ENCODE measurements at places on chromosomes 1 and 21.

DNA sequence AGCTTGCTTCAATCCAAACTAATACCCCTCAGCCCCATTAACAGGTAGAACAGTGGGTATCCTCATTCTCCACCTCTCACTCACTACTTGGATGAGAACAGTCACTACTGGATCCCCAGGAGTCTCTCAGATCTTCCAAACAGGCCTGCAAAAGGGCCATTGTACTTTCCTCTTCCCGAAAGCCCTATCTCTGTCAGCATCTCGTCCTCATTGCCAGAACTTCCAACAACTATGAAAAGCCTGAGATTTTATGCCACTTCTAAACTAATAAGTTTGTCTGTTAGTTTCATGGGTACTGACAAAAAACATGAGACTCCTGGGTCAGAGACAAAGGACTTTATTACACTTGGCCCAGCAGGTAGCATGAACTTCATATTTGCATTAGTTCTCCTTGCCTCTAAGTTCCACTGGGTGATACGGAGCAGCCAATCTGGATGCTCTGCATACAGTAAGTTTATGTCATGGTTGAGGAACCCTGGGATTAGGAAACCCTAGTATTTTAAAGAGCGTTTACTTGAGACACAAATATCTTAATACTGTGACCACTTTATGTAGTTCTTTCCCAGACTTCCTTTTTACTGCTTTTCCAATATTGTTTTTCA, 38.1 kb downstream of the VANGL2 start:
- DNase-seq: no peak

DNA sequence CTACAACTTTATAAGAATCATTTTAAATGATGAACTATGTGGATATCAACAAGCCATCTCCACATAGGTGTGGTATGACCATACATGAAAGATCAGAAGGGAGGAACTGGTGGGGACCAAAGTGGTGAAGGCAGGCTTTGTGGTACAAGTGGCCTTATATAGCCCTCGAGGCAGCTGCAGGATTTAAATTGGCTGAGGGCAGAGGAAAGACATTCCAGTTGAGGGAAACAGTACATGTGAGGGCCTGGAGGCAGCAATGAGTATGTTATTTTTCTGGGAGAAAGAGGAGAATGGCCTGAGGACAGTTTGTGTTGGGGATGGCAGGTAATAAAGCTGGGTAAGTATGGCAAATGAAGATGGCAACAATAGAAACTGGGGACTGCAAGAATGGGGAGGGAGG, 17.1 kb downstream of the OSCP1 start:
- no peak for DNase-seq

DNA sequence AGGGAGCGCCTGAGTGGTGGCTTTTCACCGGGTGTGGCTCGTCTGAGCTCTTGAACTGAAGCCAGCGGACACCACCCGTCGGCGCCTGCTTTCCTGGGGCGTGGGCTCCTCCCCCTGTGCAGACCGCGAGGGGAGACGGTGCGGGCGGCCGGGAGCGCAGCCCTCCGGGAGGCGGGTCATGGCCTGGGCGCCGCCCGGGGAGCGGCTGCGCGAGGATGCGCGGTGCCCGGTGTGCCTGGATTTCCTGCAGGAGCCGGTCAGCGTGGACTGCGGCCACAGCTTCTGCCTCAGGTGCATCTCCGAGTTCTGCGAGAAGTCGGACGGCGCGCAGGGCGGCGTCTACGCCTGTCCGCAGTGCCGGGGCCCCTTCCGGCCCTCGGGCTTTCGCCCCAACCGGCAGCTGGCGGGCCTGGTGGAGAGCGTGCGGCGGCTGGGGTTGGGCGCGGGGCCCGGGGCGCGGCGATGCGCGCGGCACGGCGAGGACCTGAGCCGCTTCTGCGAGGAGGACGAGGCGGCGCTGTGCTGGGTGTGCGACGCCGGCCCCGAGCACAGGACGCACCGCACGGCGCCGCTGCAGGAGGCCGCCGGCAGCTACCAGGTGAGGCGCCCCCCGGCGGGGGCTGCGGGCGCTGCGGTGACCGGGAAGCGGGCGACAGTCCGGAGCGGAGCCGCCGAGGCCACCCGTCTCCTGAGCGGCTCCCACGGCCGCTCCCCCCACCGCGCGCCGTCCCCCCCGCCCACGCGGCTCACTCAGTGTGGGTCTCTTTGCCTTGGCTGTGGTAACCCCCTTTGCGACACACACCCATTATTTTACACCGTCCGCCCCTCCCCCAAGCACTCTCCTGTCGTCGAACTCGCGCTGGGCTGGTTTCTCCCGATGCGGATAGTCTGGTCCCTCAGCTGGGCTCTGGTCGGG, at the start of gene TRIM58:
Gene TRIM58, plus strand, starts transcription at position 119 of the 916 bp plus-strand sequence. Its CDS starts 60 bp downstream, at position 179.
- DNase-seq: peak; percentile 58

DNA sequence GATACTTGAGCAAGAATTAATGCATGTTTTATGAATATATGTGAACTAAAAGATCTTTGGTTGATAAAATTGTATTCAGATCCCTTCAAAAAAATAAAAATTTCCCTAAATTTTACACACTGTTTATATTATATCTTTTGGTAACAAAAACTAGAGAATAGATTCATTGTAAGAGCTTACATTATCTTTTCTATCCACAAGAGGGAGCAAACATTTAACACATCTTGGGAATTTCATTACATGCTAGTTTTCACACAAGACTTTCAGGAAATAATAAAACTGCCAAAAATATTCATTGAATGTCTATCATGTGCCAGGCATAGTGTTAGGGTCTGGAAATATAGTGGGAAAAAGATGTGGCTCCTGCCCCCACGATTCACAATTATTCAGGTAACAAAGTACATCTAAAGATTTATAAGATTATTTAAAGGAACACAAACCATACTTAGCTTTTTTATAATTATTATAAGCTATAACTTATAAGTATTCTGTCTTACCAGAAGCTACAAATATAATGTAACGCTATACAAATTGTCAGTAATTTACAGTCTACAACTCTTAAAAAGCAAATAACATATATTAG, 30.6 kb downstream of the FAF1 start:
- no peak for DNase-seq

GRCh38 chr1:106754957-106755356, 301.5 kb upstream of the PRMT6 start:
- DNase-seq: no peak

GRCh38 chr1:215789981-215790380, 222.9 kb downstream of the KCTD3 start:
- no peak for DNase-seq

GRCh38 chr21:46161633-46162592, 6.5 kb upstream of the FTCD start:
- DNase-seq: no peak

- no peak for DNase-seq
Observed at GRCh38 chr1:79852004-79852403, 845.5 kb upstream of the ADGRL4 start.

GRCh38 chr1:215665215-215665614, 98.1 kb downstream of the KCTD3 start:
- no peak for DNase-seq

DNA sequence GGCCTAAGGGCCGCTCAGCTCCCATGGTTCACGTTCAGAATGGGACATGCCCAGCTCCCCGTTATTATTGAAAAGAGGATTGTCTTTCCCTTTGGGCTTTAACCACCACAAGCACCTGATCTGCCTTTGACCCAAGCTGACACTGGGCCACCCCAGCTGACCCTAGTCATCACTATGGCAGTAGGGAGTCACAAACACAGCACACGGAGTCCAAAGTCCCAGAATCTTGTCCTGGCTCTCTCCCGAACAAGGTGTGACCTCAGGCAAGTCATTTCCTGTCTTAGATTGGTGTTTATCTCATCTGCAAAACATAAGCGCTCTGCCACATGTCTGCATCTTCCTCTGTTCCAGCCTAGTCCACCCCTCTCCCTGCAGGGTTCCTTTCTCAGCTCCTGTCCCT, 31.5 kb downstream of the IGFN1 start:
- no peak for DNase-seq

DNA sequence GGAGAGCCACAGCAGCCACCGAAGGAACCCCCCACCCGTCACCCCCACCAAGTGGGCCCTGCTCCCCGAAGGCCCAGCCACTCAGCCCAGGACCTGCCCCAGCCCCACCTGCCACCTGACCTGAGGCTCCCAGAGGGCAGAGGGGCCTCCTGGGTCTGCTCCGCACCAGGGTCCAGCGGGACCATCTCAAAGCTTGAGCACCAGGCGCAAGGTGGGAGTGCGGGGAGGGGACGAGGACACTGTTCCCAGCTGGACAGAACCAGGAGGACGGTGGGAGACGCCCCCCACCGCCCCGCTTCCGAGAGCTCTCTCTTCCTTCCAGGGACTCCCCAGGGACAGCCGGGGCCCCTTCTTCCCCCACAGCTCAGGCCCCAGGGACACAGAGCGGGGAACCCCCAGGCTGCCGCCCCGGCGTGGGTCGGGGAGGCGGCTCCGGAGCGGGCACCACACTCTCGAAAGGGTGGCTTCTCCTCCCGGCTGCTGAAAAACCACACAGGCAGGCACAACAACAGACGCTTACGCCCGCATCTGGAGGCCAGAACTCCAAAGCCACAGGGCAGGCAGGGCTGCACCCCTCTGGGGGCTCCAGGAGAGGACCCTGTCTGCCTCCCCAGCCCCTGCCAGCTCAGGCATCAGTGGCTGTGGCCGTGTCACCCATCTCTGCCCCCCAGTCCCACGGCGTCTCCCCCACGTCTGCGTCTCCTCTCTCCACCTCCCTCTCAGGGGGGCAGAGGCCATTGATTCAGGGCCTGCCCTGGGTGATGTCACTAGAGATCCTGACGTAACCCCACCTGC, 1.9 kb upstream of the TTLL10 start:
- no peak for DNase-seq

GRCh38 chr1:14781811-14782210, 183.3 kb downstream of the KAZN start:
- no peak for DNase-seq

DNA sequence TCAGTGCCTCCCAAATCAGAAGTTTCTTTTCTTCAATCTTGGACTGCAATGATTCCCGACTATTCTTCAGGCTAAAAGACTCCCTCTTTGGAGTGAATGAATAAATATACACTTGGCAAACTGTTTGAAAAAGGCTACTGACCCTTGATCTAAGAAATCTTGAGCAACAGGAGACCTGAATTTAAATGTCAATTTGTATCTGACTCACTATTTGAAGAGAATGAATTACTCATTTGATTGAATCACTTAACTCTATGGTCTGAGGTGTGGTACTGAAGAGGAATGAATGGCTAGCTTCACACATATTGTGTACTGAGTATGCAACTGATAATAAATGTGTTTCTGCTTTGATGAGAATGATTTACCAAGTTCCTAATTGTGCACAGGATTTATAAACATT, 4.6 kb upstream of the SMG7 start:
- no peak for DNase-seq

DNA sequence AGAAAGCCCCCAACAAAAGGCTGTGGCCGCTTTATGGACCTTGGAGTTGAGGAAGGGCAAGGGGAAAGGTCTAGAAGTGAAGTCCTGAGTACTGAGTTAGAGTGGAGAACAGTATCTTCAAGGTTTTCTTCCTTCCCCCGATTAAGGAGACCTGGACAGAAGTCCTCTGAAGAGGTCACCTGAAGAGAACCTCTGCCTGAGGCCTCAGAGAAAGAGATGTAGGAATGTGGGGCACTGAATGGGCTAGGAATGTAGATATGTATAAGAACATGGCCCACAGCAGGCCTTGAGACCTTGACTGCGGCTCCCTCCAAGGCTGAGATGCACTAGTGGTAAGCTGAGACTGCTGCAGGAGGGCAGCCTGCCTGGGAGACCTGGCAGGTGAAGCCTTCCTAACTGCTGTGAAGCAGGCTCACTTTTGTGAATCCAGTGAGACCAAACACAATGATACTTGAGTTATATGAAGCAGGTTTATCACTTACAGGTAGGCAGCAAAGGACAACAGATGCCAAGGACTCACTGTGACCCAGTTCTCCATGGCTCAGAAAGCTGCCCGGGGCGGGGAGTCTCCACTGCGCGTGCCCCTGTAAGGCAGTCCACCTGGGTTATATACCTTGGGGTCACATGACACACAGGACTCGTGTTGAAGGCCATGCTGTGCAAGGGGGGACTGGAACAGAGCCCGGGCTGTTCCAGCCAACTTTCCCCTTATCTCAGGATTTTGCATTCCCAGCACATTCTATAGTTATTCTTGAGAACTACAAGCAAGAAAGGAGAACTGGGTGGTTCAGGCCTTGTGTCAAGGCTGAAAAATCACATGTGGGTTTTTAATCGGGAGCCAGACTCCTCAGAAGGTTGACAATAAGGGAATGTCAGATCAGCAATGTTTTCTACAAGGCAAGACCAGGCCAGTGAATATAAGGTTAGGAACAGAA, 78.8 kb upstream of the PPM1J start:
- no peak for DNase-seq

- no peak for DNase-seq
Observed at GRCh38 chr1:41564741-41565475, 80.4 kb upstream of the EDN2 start.

- DNase-seq: no peak
Observed at GRCh38 chr21:45982758-45983648, 1.4 kb downstream of the COL6A1 start.

DNA sequence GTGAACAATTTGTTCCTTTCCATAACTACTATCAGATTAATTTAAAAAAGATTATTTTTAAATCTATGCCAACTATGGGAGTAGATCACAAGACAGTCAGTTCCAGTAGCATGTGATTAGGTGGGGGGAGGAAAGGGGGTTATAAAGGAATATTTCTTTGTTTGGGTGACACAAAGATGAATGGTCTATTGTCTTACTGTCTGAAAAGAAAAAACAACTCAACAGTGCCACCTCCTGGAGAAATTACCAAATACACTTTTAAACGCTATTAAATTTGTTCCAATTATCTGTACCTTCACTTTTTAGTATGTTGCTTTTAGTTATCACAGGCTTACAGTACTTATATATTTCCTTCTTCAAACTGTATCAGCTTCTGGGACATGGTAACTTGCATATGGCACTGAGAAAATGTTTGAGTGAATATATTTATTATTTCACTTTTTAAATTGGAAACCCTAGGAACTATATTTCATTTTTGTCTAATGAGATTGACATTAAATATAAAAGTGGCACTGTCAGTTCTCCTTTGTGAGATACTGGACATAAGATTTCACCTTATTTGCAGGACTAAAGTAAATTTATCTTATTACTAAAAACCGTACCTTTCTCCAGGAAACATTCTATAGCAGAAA, 1.7 kb upstream of the SORT1 start:
- peak; percentile 75 for DNase-seq

DNA sequence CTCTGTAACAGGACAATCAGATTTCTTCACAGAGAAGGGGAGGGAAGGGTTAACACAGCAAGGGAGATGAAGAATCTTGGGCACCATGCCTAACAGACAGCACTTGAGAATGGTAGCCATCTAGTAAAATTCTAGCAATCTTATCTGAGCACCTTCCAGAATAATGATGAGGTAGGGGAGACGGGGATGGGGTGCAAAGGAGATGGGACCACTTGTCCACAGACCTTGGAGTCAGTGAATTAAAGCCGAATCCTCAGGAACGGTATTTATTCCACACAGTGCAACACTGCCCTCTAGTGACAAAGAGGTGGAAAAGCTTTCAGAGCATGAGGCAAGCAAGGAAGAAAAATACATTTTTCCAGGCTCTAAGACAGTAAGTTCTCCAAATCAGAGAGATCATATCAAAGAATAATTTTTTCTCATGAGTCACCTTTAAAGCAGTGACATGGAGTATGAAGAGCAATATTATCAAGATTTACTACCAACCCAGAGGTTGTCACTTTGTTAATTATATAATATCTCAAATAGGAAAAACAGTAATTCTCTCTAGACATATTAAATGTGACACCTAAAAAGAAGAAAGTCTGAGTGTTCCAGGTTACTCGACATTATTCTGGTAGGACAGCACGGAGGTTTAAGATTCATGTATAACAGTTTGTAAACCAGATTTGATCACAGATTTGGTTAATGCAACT, 43.3 kb upstream of the LPAR3 start:
- peak; percentile 22 for DNase-seq

GRCh38 chr1:160244209-160244608, 18.1 kb downstream of the DCAF8 start:
- no peak for DNase-seq

GRCh38 chr1:155013632-155014031, 11.0 kb downstream of the ZBTB7B start:
- no peak for DNase-seq
